ENCODE measurements at places on chromosomes 5 and 9. TPM values are rescaled to one million over a fixed set of nuclear protein-coding genes. Genes with fewer than 3 reads are reported as not detected.

GRCh38 chr5:9196403-9197227 lies 349.3 kb downstream of the SEMA5A start:
- ATAC-seq, result no peak

- ATAC-seq, result peak; percentile 65
Measured at GRCh38 chr5:20692913-20693312, 704.9 kb upstream of the CDH18 start.

The DCTN4 gene
- 78.8 TPM for total RNA-seq

GRCh38 chr5:154508114-154508513 lies 30.1 kb upstream of the HAND1 start:
- ATAC-seq, result no peak

The GPSM1 gene
- 29.2 TPM for total RNA-seq

DNA sequence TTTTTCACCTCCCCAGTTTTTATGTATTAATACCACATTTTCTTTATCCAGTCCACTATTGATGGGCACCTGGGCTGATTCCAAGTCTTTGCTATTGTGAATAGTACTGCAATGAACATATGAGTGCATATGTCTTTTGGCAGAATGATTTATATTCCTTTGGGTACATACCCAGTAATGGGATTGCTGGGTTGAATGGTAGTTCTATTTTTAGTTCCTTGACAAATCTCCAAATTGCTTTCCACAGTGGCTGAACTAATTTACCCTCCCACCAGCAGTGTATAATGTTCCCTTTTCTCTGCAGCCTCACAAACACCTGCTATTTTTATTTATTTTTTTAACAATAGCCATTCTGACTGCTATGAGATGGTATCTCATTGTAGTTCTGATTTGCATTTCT lies 340.2 kb downstream of the ADAMTS6 start:
- peak; percentile 19 for ATAC-seq

- ATAC-seq, result no peak
Measured at GRCh38 chr9:80500300-80500699, 928.5 kb downstream of the TLE4 start.

The KCNIP1 gene
- total RNA-seq, result 0.16 TPM

The CTSV gene
- 1.5 TPM for total RNA-seq

DNA sequence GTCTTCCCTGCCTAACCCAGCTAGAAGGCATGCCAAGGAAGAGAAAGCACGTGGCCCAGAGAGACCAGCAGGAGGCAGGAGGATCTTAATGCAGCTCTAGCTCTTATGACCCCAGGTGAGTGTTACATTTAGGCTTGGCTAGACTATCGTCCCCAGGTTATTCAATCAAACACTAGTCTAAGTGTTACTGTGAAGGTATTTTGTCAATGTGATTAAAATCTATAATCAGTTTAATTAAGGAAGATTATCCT lies 483.7 kb downstream of the BNC2 start:
- no peak for ATAC-seq

The ACSL6 gene
- 0.79 TPM for total RNA-seq

DNA sequence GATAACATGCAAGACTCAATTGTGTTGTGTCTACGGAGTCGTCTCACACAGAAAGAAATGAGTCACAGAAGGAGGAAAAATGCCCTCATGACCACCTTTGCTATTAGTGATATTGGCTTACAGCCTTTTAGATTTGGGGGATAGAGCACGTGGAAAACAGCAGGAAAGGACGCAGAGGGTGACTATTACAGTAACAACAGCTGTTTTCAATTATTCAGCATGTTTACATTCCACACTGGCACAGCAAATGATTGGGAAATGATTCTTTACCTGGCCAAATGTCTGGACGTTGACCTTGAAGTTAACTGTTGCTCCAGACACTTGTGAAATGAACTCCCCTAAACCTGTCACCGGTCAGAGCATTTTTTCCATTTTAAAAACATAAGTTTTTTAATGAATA lies 46.8 kb downstream of the APTX start:
- ATAC-seq, result no peak

The CCDC171 gene
- total RNA-seq, result 4.2 TPM

- ATAC-seq, result no peak
Measured at GRCh38 chr5:668283-668995, 24.7 kb downstream of the TPPP start.

The CA9 gene
- total RNA-seq, result not detected

The C5orf58 gene
- 15.0 TPM for total RNA-seq
